ENCODE measurements at places on chromosomes 3 and 15.

DNA sequence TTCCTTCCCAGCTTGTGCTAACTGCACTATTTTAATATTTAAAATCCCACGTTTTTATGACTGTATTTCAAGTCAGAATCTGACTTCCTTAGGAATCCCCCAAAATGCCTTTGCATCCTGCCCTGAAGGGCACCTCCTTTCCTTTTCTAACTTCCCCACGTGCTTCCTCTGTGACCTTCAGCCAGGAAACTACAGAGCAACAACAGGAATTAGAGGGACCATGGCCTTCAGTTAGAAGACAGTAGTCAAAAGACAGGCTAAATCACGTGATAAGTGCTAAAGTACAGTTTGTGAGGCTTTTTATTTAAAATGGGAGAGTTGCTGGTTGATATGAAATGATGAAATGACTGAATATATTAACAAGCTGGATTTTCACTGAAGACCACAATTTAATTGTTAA lies 11.8 kb upstream of the ABHD10 start:
- DNase-seq = no peak

- peak; percentile 84 for DNase-seq
These were observed 314.3 kb upstream of the RASGRP1 start for GRCh38 chr15:38878926-38879325.

DNA sequence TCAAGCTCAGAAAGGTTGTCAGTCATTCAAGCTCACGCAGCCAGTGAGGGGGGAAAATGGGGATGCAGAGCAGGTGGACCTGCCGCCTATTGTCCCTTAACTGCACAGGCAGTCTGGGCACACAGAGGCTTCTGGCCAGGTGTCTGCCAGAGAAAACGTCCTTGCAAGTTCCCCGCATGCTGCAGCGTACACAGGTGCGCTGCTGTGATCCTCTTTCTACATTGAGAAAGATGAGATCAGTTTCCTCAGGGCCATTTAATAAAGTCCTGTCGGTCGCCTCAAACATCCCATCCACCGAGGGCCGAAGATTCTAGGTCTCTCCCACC lies 445 bp upstream of the TSEN2 start:
- no peak for DNase-seq

DNA sequence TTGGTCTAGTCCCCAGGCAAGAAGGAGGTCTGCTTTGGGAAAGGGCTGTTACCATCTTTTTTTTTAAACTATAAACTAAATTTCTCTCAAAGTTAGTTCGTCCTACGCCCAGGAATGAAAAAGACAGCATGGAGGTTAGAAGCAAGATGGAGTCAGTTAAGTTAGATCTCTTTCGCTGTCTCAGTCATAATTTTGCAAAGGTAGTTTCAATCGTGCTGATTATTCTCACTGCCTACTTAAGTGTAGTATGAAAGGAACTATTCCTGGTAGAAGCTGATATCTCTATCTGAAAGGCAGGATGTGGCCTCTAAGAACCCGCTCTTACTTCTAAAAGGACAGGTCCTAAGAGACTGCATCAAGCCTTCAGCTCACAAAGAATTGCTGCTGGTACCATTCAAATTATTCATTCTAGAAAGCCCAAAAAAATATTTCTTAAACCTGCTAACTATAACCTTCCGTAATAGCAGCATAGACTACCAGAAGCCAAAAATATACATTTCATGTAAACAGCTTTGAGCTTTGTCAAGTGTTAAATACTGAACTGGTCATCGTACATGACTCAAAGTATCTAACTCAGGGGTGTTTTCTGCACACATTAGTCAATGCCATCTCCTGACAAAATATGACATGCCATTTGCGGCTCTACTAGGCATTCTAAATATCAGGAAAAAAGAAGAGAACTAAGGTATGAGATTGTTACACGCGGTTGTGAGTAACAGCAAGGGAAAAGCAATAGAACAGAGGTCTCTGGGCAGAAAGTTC lies 96.0 kb upstream of the CCDC80 start:
- no peak for DNase-seq

DNA sequence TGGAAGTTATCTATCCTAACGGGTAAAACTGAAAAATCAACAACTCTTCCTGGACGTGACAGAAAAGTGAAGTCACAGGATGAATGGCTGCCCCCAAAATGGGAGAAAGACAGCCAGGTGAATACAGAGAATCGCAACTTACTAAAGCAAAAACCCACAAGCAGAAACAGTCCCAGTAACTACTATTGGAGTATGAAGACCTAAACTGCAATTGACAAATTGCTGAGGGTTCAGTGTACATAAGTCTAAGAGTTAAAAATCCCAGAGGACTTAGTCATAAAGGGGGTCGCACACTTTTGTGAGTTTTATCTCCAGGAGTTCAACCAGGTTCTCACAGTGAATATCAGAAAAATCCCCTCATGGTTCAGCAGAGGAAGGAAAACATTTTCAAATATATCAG lies 56.8 kb upstream of the IMPG2 start:
- no peak for DNase-seq

- no peak for DNase-seq
These were observed 90.7 kb downstream of the TMEM266 start for GRCh38 chr15:76150513-76150912.

DNA sequence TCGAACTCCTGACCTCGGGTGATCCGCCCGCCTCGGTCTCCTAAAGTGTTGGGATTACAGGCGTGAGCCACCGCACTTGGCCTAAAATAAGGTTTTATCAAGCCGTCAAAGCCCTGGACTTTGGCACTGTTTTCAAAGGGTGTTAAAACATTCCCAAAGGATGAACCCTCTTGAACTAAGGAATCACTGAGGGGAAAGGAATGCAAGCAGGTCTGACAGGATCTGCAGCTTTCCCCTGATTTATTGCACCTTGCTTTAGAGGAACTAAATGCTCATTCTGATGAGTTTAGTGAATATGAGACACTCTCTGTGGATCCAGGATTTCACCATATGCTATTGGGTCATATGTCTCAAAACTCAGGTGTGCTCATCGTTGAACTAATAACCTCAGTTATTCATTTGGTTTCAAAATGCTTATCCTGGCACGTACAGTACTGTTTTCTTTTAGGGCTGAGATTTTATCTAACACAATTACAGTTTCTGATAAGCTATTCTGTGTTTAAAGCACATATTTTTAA lies 63.0 kb upstream of the TSC22D2 start:
- no peak for DNase-seq

GRCh38 chr3:118144919-118145318 lies 889.7 kb downstream of the IGSF11 start:
- no peak for DNase-seq

DNA sequence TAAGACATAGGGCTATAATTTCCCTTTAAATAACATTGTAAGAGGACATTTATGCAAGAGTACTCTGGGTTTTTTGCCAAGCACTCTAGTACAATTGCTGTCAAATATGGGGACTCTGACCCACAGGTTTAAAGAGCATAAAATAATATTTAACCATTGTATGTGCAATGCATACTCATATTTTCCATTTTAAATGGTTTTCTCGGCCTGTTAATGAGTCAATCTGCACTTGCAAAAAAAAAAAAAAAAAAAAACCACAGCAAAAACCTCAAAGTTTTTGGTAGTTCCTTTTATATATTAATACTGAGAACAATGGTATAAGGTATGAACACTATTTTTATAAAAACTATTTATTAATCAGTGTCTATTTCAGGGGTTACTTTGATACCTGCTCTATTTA lies 304.0 kb upstream of the CBLB start:
- DNase-seq = no peak

DNA sequence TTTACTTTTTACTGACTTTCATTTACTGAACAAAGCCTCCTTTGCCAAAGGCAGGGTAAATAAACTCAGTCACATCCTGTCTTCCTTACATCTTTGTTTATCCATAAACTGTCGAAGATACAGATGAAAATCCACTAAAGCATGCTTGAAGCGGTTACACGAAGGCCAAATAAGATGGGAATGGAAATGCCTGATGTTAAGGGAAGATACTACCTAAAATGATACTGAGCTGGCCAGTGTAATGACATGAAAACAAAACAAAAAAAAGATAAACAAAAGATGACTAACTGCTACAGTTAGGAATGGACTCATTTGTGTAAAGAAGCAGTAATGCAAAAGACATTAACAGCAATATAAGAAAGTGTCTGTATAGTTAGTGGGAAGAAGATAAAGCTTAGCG lies 114.7 kb upstream of the ADAMTS9 start:
- DNase-seq = no peak

Measured in BE2C (cell line).